ENCODE measurements at places on chromosomes 13 and 19.

DNA sequence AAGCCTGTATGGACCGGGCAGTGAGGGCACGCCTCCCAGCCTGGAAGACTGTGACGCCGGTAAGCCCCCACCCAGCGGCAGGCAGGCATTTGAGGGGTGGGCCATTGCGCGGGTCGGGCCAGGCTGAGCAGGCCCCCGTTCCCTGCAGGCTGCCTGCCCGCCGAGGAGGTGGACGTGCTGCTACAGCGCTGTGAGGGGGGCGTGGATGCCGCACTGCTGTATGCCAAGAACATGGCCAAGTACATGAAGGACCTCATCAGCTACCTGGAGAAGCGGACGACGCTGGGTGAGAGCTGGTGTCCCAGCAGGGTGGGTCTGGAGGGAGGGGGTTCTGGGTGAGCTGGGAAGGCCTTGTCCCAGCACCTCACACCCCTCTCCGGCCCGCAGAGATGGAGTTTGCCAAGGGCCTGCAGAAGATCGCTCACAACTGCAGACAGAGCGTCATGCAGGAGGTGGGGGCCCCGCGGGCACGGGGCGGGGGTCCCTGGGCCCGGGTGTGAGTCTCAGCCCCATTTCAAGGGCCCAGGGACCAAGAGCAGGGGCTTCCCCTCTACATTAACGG lies 7.1 kb downstream of the ARHGAP45 start:
- DNase-seq, result no peak

DNA sequence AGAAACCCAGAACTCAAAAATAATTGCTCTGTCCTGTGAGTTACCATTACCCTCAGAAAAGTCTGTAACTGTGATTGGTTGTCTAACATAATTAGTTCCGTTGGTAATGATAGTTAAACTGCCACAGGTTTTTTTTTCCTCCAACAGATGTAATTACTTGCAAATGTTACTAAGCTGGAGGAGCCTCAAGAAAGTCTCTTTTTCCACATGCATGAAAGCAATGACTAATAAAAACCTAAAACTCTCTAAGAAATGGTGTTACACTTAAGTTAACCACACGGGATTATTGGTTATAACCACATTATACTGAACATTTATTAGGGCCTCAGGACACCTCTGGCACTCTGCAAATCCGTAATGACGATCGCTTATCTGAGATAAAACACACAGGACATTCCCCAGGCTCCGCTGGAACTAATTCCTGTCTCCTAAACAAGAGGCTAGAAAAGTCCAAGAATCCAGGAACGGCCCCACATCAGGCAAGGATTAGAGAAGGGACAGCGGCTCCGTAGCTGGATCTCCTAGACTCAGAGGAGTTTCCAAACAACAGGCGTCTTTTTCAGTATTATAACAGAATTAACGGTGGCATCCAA lies 753 bp downstream of the ZNF235 start:
- no peak for DNase-seq

DNA sequence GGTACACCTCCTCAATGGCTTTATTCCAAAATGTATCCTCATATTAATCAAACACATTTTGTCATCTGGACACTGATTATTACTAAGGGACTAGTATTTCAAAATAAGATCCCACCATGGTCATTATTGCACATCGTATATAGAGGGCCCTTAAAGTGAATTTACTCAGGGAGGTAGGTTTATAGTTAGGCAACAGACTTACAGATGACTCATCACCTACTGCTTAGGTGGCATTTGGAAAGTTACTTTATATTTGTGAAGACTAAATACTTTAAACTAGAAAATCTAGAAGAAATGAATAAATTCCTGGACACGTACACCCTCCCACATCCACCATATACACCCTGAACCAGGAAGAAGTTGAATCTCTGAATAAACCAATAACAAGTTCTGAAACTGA lies 353.0 kb downstream of the KCTD12 start:
- no peak for DNase-seq

GRCh38 chr13:97242755-97243497 lies 20.8 kb downstream of the MBNL2 start:
- peak; percentile 90 for DNase-seq

DNA sequence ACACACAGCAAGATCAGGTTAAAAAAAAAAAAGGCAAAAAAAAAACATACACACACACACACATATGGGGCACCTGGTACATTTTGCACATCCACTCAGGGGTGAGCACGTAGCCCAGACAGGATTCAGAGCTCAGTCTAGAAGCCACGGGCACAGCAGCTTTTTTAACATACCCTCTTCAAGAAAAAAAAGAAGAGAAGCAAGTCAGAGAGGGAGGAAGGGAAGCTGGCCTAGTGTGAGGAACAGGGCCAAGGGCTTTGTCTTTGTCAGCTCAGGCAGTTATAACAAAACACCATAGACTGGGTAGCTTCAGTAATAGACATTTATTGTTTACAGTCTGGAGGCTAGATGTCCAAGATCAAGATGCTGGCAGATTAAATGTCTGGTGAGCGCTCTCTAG lies 2.3 kb upstream of the TPM4 start:
- DNase-seq, result peak; percentile 41
